A549 treated with DMSO at 1 μM for 4 hours (cell line): ENCODE measurements at places on chromosomes 5 and 9. TPM values are rescaled to one million over a fixed set of nuclear protein-coding genes. Genes with fewer than 3 reads are reported as not detected.

TMEM174 gene
- not detected in 5 replicates for total RNA-seq

MAST4 gene
- 1.6 to 2.2 TPM (median 2.0 TPM) in 5 replicates for total RNA-seq

CLTB gene
- 73.1 to 113 TPM (median 98.3 TPM) in 5 replicates for total RNA-seq

SAXO1 gene
- total RNA-seq, result not detected in 5 replicates

AFF4 gene
- total RNA-seq, result 19.7 to 28.7 TPM (median 25.8 TPM) in 5 replicates

TRMO gene
- 12.3 to 16.9 TPM (median 13.8 TPM) in 5 replicates for total RNA-seq

IFNA17 gene
- not detected in 5 replicates for total RNA-seq

PCDHAC2 gene
- 2.6 to 3.2 TPM (median 2.6 TPM) in 5 replicates for total RNA-seq

SPAG8 gene
- total RNA-seq, result 0.24 to 0.70 TPM (median 0.46 TPM) in 4 of 5 replicates, not detected in the other

LYSMD3 gene
- 7.7 to 11.1 TPM (median 10.6 TPM) in 5 replicates for total RNA-seq
